ENCODE measurements at places on chromosomes 7 and 10.

DNA sequence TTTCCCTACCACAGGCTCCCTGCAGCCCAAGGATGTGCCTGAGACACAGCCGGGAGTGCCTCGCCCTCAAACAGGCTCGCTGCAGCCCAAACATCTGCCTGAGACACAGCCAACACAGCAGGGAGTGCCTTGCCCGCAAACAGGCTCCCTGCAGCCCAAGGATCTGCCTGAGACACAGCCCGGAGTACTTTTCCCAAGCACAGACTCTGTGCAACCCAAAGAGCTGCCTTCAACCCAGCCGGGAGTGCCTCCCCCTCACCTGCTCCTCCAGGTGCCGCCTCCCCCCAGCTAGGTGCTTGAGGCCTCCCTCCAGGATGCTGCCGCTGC is 42.9 kb downstream of the ANTXRL start:
- DNase-seq = no peak

DNA sequence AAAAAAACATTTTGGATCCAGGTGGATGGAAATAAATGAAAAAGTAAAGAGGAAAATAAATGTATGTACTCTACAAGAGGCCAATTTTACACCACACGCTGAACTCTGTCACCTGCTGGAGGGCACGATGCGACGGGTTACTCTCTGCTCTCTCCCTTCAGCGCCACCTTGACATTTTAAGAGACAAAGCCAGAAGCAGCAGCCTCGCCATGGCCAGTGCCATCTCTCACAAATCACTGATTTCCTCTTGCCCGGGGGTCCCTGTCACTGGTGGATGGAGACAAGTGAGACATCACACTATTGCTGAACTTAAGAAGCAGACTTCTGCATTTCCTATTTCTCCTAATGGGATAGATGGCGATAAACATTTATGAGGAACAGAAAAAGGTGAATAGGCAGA is 190.0 kb downstream of the ZMYND11 start:
- DNase-seq = no peak

DNA sequence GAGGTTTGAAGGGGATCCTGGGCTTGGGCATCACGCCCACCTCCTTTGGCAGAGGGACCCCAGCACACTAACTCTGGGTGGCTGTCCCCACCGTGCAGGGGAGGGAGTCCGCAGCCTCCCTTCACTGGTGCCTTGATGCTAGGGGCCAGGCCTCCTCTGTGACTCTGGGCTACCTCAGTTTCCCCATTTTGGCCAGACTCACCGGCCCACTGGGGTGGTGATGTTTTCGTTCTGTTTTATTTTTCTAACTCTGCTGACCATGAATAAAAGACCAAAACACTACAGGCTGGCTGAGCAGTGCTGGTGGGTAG is 503 bp upstream of the TRIP6 start:
- no peak for DNase-seq

DNA sequence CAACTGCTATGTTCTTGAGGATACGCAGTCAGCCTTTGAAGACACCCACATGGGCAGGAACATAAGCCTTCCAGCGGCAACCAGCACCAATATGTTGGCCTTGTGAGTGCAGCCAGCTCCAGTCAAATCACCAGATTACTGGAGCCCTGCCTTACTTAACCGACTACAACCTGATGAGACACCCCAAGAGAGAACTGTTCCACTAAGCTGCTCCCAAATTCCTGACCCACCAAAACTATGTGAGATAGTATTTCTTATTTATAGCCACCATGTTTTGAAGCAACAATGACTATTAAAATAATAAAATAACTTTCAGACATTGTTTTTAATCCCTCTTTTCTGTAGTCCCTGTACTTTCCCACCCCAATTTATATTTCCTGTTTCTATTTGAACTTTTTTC is 179.6 kb downstream of the ADK start:
- no peak for DNase-seq

GRCh38 chr7:80942261-80943041 is 23.6 kb upstream of the SEMA3C start:
- peak; percentile 96 for DNase-seq

GRCh38 chr7:138590154-138590553 is 111.0 kb downstream of the SVOPL start:
- DNase-seq = no peak

- DNase-seq = no peak
These were observed 61.2 kb downstream of the KLF6 start for GRCh38 chr10:3723766-3724165.

DNA sequence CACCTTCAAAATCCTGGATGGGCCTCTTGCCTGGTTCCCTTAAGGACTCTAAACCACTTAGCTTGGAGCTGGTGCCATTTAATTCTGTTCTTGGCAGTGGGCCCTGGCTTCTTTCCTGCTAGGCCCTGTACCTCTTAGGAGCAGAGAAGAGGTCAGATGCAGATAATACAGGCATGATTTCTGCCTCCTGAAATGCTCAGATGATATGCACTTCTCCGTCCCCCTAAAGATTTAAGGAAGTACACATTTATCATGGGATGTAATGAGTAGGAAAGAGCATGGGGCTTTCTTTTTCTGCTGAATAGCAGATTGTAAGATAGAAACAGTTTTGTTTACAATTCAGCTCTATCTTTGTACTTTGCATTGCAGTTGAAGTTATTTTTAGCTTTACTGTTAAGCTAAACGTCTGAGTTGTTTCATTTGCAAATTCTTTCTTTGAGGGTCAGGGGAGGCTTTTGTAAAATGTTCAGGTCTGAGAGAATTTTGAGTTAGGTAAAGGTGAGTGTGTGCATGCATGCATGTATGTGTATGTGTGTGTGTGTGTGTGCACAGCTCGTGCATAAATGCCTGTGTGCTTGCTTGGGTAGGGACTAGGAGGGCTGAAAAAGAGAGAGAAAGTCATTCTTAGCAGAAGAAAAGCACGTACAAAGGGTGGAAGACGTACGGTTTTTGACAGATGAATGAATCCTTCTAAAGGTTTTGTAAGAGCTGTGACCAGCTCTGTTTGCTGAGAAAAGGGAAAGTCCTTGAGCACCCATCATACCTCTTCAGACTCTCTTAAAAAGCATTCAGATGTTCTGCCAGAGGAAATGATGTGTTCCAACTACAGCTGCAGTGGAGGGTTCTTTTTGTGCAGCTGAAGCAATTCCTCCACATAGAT is 364.2 kb downstream of the AUTS2 start:
- peak; percentile 21 for DNase-seq

- DNase-seq = peak; percentile 68
These were observed 22.3 kb downstream of the ZNF503 start for GRCh38 chr10:75379212-75379724.

DNA sequence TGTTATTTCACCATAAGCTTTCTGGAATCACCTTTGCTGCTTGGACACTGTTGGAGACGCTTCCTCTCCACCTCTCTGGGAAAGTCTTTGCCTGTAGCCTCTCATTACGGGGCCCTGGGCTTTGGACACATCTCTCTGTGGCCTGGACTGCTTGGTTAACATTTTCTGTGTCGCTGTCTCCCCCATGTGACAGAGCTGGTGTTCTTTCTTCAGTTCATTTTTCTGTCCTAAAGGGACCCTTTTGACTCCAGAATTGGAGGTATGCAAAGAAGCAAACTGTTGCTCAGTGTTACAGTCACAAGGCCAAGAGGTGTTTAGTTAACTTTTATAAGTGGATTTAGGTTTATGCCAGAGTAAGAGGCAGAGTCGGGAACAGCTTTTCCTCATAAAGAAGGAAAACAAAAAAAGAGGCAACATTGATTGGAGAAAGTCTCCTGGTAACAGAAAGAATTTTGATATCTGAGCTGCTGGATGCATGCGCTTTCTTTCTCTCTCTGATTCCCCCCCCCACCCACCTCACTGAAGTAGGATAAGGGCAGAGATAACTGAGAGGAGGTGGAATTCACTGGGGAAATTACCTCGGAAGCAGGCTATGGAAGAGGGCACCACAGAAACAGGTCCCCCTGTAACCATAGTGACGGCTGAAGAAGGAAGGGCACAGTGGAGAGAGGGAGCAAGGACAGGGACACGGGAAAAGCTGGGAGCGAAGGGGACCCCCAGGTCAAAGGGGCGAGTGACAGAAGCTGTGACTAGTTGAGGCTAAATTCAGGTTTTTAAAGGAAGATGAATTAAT is 57.8 kb downstream of the LGI1 start:
- peak; percentile 59 for DNase-seq

DNA sequence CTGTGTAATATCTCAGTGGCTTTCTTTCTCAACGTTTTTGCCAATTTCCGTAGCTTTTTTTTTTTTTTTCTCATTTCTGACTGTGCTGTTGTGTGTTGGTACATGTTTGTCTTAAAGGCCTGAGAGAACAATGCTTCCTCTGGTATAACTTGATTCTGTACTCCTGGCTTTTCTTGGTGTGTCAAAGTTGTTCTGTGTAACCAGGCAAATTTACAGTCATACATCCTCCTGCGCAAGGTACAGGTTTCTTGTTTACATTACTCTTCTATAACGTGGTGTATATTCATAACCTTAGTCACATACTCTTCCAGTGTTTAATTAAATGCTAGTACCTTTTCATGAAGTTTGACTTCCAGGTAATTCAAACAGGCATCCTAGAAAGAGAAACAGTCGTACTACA is 8.3 kb upstream of the ARHGAP12 start:
- no peak for DNase-seq

- DNase-seq = peak; percentile 31
These were observed 404.7 kb downstream of the NEBL start for GRCh38 chr10:20492447-20492846.

GRCh38 chr10:93773120-93773519 is 15.4 kb downstream of the LGI1 start:
- DNase-seq = no peak

DNA sequence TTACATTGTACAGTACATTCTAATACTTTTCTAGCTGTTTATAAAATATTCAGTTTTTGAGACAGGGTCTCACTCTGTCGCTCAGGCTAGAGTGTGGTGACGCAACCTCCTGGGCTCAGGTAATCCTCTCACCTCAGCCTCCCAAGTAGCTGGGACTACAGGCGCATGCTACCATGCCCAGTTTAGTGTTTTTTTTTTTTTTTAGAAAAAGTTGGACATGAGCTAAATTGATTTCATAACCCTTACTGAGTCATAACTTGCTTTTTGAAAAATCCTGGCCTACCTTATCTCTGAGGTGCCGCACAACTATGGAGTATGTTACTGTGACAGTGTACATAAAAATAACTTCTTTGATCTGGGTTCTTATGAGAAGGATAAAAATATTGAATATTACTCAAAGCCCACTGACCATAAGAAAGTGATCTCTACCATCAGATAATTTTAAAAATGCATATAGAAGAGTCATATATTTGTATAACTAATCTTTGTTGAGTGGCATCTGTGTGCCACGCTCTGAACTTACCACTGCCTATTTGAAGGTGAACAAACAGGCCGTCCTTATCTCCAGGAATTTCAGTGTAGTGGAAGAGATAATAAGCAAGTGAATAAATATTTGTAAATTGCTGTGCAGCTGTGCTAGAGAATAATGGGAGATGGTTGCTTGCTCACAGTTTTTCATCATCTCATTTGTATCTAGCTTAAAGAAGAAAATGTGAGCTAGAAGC is 73.2 kb downstream of the PPP1R9A start:
- no peak for DNase-seq

DNA sequence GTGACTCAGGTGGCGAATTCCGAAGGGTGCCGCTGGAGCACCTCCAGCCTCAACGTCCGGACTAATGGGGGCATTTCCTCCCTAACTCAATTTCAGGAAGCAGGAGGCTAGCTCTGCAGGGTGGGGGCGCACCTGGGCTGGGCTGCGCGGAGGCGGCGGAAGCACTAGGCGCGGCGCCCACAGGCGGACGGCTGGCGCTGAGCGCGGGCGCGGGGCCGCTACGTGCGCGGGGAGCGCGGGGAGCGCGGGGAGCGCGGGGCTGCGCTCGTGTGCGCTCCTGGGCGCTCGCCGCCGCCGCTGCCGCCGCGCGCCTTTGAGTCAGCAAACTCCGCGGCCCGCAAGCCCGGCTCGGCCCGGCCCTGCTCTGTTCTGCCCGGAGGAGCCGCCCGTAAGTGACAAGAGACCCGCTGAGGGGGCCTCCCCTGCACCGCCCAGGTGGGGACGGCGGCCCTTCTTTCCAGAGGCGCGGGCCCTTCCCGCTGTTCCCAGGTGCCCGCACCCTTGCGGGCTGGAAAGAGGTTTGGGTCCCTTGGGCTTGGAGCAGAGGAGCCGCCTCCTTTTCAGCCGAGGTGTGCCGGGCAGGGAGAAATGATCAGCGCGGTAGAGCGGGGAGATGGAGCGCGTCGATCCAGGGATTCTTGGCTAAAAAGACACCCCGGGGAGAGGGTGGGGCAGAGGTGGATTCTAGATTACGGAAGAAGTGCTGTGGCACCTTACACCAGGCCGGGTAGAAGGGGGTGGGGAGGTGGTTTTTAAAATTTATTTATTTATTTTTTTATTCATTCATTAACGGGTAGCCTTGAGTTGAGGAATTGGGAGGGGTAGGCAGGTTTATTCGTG is at the start of gene SNX10:
TSS of gene SNX10 (plus strand) at position 164 of the 840 bp plus-strand sequence. CDS start 54,581 bp downstream, outside the sequence.
- DNase-seq = peak; percentile 22

GRCh38 chr7:74542558-74543117 is 88.9 kb downstream of the GTF2IRD1 start:
- DNase-seq = no peak

- no peak for DNase-seq
These were observed 66.8 kb downstream of the PPP1R3C start for GRCh38 chr10:91566115-91566514.

- no peak for DNase-seq
These were observed 75.5 kb upstream of the CXCL12 start for GRCh38 chr10:44460416-44460815.

DNA sequence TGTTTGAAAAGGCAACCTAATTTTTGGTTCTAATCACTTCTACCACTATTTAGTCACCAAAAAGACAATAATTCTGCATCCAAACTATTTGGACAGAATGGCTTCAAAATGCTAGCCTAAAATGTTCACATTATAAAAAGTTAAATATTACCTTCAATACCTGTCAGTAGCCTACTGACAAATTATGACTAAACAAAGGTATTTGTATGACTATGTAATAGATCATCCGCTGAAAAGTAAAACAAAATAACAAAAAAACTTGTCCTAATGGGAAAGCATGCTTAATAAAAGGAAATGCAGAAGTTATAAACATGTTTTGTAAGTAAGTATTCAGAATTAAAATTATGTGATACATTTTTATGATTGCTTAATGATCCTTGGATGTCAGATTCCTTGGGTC is 36.6 kb downstream of the CD36 start:
- no peak for DNase-seq

DNA sequence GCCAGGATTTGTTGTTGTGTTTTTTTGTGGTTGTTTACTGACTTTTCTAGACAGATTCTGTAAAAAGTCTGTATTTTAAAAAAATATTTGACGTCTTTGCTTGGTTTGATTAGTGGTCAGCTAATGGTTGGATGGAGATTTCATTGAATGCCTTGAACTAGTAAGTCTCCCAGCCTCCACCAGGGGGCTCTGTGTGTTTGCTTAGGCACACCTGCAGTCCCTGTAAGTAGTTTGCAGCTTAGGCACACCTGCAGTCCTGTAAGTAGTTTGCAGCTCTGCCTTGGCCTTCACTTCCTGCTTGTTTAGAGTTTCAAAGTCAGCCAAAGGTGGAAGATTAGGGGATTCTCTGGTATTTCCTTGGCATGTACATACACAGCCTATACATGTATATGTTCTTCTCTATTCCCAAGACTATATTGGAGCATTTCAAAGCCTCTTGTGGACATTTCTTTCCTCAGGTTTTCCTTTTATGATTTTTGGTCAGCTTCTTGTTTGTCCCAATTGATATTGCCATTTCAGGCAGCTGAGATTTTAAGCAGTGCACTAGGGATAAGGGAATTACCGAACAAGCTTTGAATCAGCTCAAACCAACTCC is 101.6 kb downstream of the CCSER2 start:
- DNase-seq = peak; percentile 50

All from mesenchymal stem cell (in vitro differentiated cells and primary cell).